ENCODE measurements at places on chromosomes 12 and 14. TPM values are rescaled to one million over a fixed set of nuclear protein-coding genes. Genes with fewer than 3 reads are reported as not detected.

The CCDC91 gene
- total RNA-seq = 37.4 TPM

The IL31 gene
- not detected for total RNA-seq

The AMIGO2 gene
- total RNA-seq = 3.7 TPM

The IL22 gene
- not detected for total RNA-seq

The NANOG gene
- 0.16 TPM for total RNA-seq

The TAS2R7 gene
- total RNA-seq = not detected

The OVCH1 gene
- 0.27 TPM for total RNA-seq

The GPX2 gene
- total RNA-seq = not detected

The LPAR5 gene
- not detected for total RNA-seq

The MMP19 gene
- total RNA-seq = 11.1 TPM

The CRIP1 gene
- total RNA-seq = 28.4 TPM

The KRT85 gene
- not detected for total RNA-seq

The CLMN gene
- total RNA-seq = 1.8 TPM
